ENCODE measurements at places on chromosomes 12 and 14.

DNA sequence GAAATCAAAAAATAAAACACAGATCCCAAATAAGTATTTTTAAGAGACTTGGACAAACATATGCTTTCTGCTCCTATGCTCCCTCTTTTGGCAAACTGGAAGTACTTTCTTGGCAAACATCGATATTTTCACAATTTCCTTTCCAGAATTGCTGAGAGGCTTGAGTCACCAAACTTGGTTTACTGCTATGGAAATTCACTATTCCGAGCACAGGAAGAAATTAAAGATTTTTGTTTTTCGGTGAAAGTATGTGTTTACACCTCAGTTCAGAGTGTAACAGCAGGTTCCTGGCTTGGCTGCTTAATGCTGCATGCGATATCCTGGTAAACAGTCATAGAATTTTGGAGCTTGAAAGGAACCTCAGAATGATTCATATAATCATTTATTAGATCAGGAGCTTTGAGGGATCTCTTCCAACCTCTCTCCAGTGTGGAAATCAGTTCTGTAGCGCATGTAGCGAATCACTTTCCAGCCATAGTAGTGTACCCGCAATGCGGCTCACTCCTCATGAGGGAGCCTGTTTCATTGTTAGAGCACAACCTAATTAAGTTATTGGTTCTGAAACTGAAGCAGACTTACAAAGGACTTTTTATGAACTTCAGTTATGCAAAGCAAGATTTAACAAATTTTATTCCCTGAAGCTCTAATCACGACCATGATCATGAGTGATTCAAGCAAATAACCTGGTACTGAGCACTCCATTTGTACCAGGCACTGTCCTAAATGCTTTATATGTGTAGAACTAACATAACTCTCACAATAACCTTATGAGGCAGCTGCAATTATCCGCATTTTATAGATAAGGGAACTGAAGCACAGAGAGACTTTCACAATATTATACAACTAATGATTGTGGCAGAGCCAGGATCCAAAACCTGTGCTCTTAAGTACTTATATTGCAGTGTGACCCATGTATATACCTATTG, 56.4 kb upstream of the ATP2A2 start:
- peak; percentile 75 for DNase-seq

GRCh38 chr14:63186453-63186852, 17.8 kb upstream of the RHOJ start:
- no peak for DNase-seq

DNA sequence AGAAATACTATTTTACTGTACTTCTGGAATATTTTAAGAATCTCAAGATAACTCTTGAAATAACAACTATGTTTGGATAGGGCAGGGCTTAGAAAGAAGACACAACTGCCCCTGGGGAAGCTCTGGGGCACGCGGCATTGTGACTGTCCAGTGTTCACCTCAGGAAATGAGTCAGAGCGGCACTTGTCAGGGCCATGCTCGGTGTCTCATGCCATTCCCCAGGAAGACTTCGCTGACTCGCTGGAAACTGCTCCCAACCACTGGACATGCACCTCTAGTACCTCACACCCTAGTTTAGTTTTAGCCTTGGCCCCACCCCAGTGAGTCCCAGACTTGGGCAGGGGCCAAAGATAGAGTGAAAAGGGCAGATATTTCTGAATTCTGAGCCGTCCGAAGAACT, 192.0 kb downstream of the TTC7B start:
- peak; percentile 49 for DNase-seq

DNA sequence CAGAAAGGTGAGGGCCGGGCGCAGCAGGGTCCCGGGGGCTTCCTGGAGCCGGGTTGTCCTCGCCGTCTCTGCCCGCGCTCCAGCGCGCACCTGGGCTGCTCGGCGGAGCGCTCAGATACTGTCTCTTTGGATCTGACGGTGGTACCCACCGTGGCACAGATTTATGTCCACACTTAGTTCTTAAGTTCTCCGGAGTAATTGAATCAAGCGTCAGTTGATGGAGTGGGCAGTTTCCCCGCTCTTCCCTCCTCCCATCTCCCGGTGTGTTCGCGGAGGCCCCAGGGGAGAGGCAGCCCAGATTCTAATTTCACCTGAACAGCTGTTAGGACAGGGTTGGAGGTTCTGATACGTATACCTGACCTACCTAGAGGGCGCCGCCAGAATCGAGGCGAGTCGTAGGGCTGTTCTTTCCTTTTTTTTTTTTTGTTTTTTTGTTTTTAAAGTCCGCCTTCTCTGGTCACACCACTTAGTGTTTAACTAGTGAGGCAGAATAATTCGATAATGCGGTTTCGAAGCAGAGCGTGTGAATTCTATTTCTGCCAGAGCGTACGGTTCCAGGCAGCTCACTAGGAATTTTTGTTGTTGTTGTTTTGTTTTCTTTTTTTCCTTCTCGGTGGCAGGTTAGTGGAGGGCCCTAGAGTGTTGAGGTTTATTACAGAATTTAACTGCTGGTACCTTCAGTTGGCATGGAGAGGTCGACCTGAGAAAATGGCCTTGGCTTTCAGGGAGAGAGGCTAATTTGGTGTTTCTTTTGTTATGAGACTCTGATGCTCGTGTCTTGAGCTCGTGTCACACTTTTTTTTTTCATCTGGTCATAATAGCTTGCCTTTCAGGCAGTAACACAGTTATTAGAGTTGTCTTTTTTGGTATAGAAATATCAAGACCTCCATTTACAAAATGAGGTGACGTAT, 22.3 kb upstream of the GNS start:
- DNase-seq = no peak

GRCh38 chr12:45612044-45612794, 117.3 kb upstream of the ARID2 start:
- peak; percentile 28 for DNase-seq

- DNase-seq = no peak
Measured at GRCh38 chr14:22803687-22803974, 11.6 kb downstream of the SLC7A7 start.

- DNase-seq = no peak
Measured at GRCh38 chr12:100555722-100556121, 17.8 kb upstream of the GAS2L3 start.

- no peak for DNase-seq
Measured at GRCh38 chr12:121794534-121795033, 1.1 kb upstream of the RHOF start.

GRCh38 chr12:93762059-93762719, 85.0 kb downstream of the CRADD start:
- no peak for DNase-seq

- no peak for DNase-seq
Measured at GRCh38 chr12:112063273-112063672, 45.3 kb downstream of the NAA25 start.

DNA sequence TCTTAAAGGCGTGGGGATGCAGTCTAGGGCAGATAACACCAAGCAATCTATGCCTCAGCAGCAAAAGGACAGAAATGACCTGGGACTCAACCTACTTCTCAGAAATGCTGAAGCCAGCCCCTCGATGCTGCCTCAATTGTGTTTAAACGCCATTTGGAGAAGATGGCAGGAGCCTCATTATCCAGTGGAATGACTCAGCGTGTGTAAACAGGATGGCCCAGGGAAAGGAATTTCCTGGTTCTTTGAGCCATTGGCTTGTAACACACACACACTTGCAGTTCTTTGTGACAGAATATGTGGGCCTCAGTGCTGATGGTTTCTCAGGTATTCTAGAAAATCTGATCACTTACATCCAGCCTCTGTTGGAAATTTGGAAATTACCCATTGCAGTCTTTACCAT, 154.3 kb downstream of the NTF3 start:
- no peak for DNase-seq

- DNase-seq = peak; percentile 34
Measured at GRCh38 chr12:10140001-10140400, 10.0 kb upstream of the CLEC7A start.

DNA sequence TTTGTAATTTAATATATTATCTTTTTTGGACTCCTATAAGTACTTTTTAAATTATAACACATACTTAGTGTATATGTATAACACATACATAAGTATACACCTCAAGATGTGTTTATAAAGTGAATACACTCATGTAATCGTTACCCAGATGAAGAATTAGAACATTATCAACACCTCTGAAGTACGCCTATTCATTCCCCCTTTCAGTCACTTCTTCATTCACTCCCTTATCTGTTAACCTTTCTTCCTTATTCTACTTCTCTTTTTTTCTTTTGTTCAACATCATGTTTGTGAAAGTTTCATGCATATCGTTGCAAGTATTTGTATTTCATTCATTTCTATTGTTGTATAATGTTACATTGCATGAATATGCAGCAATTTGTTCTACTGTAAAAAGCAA, 98.5 kb downstream of the ARID2 start:
- no peak for DNase-seq

DNA sequence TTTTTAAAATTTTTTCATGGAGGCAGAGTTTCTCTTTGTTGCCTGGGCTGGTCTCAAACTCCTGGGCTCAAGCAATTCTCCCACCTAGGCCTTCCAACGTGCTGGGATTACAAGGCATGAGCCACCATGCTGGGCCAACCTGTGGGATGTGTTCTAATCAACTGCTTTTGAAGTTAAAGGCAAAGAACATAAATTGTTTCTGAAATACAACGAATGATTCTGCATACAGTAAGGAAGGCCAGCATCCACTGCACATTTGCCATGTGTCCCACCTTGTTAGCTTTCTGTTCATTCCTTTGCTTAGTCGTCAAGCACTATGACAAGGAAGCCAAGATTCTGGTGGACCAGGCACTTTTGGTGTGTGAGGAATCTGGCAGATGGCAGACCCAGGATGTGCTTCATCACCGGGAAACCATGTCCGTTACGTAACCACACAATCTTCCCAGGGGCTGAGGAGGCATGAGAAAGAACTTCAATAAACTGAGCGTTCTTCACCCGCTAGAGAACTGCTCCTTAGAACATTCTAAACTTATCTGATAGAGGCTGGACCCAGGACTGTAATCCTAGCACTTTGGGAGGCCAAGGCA, 24.5 kb downstream of the MOK start:
- peak; percentile 97 for DNase-seq

DNA sequence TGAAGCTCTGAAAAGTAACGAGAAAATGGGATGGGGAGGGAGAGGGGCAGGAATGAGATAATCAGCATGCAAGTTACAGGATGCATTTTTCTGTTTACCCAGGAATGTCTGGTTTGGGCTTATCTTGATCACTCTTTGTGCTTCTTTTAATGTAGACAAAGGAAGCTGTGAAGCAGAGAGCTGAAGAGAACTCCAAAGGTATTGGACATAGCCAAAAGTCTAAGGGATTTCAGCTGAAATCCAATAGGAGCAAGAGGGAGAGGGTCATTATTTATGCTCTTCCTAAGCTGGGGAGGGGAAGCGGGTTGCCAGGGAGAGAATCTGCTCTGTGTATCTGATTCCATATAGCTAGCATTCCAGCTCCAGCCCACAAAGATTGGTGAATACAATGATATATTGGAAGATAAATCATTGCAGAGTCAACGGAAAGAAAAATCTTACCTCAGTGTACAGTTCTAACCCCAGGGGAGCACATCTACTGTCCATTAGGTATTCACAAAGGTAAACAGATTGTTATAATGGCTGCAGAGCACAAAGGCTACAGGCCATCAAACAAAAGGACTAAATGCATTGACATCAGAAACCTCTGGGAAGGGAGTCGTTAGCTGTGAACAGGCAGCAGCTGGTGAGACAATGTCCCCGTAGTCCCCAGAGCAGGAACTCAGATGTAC, 61.0 kb upstream of the PELI2 start:
- no peak for DNase-seq

DNA sequence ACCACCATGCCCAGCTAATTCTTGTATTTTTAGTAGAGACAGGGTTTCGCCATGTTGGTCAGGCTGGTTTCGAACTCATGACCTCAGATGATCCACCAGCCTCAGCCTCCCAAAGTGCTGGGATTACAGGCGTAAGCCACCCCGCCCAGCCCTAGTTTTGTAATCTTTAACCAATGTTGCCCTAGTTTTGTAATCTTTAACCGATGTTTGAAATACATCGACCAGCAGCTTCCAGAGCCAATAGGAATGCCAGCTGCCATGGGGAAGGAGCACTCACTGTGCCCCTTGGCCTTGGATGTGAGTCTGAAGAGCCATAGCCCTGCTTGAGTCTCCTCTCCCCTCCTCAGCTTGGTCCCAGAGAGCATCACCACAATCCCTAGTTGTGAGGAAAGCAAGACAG, 209.3 kb upstream of the RGS6 start:
- no peak for DNase-seq

GRCh38 chr14:86153480-86153879, 623.5 kb downstream of the FLRT2 start:
- no peak for DNase-seq

DNA sequence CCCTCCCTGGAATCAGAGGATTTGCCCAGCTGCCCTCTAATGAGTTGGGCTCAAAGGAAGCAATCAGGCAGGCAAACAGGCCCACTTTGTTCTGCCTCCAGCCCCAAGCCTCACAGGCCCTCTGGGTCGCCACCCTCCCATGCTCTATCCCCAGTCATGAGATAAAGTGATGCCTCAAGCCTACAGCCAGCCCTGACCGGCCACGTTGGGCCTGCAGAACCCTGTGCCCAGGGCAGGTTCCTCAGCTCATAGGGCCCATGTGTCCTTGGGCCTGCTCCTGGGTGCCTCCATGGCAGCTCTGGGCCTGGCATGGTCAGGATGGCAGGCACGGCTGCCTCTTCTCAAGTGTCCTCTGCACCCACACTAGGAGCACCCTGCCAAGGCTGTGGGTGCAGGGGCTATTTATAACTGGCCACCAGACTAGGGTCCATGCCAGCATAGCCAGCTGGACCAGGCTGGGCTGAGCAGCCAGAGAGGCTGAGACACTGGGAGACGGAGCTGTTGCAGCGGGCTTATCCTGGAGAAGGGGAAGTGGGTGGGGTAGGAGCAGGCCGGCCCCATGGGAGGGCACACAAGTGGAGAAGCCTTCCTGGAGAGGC, 20.2 kb downstream of the HDAC7 start:
- DNase-seq = no peak

DNA sequence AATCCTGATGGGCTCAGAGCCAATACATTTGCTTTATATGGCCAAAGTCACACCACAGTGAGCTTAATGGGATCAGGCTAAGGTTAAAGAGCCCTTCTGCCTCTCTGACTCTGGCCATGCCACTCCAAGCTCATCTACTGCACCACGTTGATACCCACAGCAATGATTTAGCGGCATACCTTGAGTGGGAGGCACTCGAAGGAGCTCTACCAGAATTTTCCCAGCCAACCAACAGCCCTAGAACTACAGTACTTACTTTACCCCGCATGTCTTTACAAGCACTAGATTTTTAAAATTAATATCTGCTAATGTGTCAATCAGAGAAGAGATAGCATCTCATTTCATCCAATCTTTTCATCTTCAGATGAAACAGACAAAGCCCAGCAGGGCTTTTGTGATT, 300.5 kb downstream of the GRIN2B start:
- DNase-seq = no peak

- DNase-seq = no peak
Measured at GRCh38 chr12:11702959-11703358, 53.5 kb downstream of the ETV6 start.

GRCh38 chr14:24339284-24340151, at the start of gene RIPK3:
RIPK3 (minus strand) TSS chr14:24339991; CDS start chr14:24339826, 165 bp downstream.
- no peak for DNase-seq

DNA sequence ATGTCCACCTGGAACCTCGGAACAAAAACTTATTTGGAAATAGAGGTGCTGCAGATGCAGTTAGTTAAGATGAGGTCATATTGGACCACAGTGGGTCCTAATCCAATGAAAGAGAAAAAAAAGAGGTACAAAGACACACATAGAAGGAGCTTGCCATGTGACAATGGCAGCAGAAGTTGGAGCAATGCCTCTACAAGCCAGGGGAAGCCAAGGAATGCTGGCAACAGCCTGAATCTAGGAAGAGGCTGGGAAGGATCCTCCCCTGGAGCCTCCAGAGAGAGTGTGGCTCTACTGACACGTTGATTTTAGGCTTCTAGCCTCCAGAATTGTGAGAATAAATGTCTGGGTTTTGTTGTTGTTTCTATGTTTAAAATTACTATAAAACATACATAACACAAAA, 521.8 kb upstream of the CCDC196 start:
- DNase-seq = no peak

- no peak for DNase-seq
Measured at GRCh38 chr14:93266127-93266526, 59.1 kb downstream of the UBR7 start.
